ENCODE measurements at places on chromosomes 2 and 18. TPM values are rescaled to one million over a fixed set of nuclear protein-coding genes. Genes with fewer than 3 reads are reported as not detected.

The CNNM3 gene
- 41.1 TPM for total RNA-seq

The UGT1A6 gene
- not detected for total RNA-seq

The AGAP1 gene
- total RNA-seq = 0.47 TPM

The ARHGEF33 gene
- total RNA-seq = 1.0 TPM

The TCF7L1 gene
- total RNA-seq = not detected

The WDCP gene
- 14.9 TPM for total RNA-seq

The CNDP1 gene
- not detected for total RNA-seq

The AKAIN1 gene
- not detected for total RNA-seq

The SMAD7 gene
- total RNA-seq = 30.9 TPM

The SF3B6 gene
- total RNA-seq = 57.7 TPM

The MROH2A gene
- total RNA-seq = not detected

The NEURL3 gene
- not detected for total RNA-seq

The TMEM247 gene
- not detected for total RNA-seq

The CCDC74B gene
- total RNA-seq = 0.49 TPM

The TEX44 gene
- not detected for total RNA-seq

The GAL3ST2 gene
- not detected for total RNA-seq

The LHCGR gene
- not detected for total RNA-seq

The REG1B gene
- not detected for total RNA-seq

The NGEF gene
- not detected for total RNA-seq

The C2orf81 gene
- total RNA-seq = 9.8 TPM

The KCNIP3 gene
- total RNA-seq = not detected

The STAT4 gene
- total RNA-seq = 134 TPM

The SH2D6 gene
- total RNA-seq = 1.3 TPM

The LAMA1 gene
- not detected for total RNA-seq

The AQP12B gene
- total RNA-seq = not detected

The AFF3 gene
- 10.1 TPM for total RNA-seq

The OXER1 gene
- 0.22 TPM for total RNA-seq

The RTKN gene
- total RNA-seq = 0.47 TPM

The FBXO41 gene
- total RNA-seq = 26.5 TPM

The PRKAG3 gene
- total RNA-seq = not detected

The C1QL2 gene
- total RNA-seq = not detected

The SOWAHC gene
- 0.16 TPM for total RNA-seq

The DES gene
- total RNA-seq = not detected

The MC5R gene
- not detected for total RNA-seq

The COPS8 gene
- total RNA-seq = 29.1 TPM
